Fibroblast of the aortic adventitia (primary cell): ENCODE measurements at places on chromosomes 6 and 20.

GRCh38 chr6:122956376-122956775 is 39.7 kb upstream of the CLVS2 start:
- no peak for DNase-seq

- no peak for DNase-seq
Measured at GRCh38 chr20:59573837-59574236, 30.5 kb upstream of the PHACTR3 start.

DNA sequence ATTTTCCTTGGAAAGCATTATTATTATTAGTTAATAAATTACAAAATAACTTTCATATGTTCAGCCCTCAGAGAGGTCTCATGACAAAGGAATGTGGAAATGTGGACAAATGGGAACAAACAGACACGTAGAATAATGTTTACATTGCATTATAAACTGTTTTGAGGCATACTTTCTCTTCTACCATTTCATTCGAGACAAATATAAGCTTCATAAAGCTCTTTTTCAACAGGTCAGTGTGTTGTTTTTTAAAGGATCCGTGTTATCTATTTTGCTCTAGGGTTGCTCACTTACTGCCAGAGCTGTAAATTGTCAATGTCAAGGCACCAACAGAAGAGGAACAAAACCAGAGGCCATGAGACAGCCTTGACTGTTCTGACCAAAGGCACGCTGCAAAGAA is 256.8 kb downstream of the PHACTR1 start:
- DNase-seq: no peak

GRCh38 chr6:164195278-164195941 is 780.9 kb downstream of the QKI start:
- DNase-seq: no peak

DNA sequence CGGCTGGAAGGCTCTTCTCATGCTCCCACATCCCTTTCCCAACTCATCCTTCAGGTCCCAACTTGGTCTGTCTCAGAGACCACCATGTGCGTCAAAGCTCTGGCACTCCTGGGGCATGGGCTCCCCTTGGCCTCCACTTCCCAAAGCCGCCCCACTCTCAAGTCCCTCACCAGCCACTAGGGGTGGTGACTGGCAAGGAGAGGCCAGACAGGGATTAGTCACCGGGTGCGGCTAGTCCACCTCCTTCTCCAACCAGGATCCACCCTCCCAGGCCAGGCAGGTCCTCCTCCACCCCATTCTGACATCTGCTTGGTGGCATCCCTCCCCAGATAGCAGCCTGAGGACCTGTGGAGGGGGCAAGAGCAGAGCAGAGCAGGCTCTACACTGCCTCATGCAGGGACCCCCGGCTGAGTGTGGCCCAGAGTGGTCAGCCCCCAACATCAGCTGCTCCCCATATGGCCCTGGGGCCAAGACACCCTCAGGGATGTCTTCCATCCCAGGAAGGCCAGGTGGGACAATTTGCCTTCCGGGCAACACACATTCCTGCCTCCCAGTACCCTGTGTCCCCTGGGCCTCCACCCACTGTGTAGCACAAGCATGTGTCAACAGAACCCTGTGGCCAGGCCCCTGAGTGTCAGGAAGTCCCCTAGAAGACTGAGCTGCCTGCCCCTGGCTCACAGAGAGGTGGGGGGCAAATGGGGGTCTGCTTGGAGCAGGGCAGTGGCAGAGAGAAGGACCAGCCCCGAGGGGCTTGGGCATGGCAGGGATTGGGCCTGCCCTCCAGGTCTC is 29.2 kb downstream of the YTHDF1 start:
- peak; percentile 13 for DNase-seq

- no peak for DNase-seq
Measured at GRCh38 chr6:44042261-44042988, 84.8 kb downstream of the MRPL14 start.

- DNase-seq: peak; percentile 14
Measured at GRCh38 chr20:13325033-13325432, 104.0 kb downstream of the ISM1 start.

DNA sequence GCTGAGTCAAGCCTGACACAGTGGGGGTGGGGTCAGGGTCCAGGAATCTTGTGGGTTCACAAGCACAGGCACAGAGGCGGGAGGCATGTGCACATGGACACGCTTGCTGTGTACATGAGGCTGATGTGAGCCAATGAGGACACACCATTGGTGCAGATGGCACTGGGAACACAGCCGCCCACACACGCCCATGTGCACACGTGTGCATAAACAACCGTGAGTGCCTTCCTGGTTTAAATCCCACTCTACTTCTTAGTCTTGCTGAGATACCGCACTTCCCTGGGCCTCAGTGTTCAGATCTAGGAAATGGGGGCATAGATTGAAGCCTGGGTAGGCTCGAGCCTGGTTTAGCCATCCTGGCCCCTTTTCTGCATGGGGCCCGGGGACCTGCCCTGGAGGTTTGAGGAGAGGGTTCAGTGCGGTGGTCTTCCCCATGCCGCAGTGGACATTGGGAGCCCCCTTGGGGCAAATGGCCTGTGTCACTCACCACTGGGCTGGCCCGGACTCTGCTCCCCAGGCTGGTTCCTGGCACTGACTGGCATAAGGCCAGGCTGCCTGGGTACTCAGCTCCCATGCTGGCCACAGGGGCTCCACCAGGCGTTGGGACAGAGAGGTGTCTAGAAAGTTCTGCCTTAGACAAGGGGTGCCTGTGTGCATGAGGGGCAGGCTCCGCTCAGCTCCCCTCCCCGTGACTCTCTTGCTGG is 60.2 kb downstream of the CEBPB start:
- DNase-seq: no peak

- DNase-seq: peak; percentile 7
Measured at GRCh38 chr6:81700414-81700813, 52.1 kb downstream of the TENT5A start.

DNA sequence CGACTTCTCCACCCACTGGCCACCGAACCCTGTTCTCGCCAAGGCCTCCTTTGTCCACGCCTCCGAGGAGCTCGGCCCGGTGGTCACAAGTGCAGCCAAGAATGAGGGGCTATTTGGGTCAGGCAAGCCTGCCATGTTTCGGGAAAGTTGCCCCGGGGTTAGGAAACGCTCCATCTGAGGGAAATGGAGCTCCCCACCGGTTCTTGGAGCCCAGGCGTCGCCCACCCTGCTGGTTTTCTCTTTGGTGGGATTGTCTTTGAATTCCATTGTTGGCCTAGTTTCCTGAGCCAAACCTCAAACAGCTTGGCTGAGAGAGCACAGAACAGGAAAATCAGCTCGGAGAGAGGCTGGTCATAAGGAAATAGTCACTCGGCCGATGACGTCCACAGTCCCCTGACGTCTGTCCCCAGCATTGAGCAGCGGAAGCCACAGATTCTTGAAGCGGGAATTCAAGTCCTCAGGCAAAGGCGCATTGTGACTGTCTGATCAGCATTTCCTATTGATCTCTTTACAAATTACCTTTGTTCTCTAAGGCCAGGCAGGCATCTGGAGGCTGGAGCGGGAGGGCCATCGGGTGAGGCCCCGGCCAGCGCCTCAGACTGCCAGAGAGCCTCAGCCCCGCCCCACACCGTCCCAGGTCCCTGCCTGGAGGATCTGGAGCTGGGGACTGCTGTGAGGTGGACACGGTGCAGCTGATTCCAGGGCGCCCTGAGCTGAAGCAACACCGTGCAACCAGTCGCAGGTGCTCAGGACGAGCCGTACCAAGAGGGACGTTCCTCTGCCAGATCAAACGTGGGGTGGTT is 138.6 kb downstream of the DLL1 start:
- DNase-seq: no peak

DNA sequence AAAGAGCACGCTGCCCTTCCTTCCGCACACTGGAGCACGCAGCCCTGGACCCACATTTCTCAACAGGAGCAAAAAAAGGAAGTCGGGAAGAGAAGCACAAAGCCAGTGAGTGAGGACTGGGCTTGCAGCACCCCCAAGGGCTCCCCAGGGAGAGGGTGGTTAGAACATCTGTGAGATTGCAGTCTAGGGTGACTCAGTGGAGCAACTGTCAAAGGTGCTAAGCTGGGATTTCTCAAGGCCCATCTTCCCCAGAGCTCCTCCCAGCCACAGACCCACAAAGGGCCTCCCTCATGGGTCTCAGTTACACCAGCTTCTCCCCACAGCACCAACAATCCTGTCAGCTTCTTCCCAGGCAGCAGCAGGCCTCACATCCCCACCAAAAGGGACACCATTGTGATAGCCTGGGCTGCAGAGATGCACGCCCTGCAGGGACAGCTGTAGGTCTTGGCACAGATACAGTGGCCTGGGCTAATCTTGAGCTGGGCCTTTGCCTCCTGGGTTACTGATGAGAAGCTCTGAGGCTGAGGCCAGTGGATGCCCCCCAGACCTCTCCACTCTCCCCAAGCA is 39.6 kb upstream of the CD93 start:
- DNase-seq: peak; percentile 73

DNA sequence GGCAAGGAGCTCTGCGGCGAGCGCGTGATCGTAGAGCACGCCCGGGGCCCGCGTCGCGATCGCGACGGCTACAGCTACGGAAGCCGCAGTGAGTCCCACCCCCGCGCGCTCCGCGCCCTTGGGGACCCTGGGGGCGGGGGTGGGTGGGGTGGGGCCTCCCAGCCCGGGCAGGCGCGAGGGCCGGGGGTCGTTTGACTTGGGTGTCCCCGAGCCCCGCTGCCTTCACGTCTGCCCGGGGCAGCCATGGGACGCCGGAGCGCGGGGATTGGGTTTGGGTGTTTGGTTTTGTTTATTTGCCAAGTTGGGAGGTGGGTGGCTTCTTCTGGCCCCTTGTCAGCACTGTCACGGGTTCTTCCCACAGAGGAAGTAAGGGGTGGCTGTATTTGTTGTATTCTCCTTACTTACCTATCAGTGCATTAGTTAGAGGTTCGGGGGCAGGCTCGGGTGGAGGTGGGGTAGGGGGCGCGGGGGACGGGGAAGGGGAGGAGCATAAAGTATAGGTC is 777 bp downstream of the SRSF6 start:
- DNase-seq: peak; percentile 27

DNA sequence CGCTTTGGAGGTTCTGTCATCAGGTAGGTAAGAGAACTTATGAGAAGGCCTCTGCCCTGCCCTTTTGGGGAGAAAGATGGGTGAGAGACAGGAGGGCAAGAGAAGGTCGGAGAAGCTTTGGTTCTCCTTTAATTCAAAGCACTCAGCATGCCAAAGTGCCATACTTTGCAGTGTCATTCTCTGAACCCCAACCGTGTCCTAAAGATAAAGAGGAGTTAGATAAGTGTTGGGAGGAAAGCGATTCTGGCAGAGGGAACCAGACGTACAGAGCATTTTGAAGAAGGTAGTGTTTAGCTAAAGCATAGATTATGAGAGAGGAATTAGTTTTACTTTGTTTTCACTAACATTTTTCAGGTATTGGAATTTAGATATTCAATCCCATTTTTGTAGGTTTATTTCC is 40.3 kb downstream of the NKAIN2 start:
- no peak for DNase-seq

DNA sequence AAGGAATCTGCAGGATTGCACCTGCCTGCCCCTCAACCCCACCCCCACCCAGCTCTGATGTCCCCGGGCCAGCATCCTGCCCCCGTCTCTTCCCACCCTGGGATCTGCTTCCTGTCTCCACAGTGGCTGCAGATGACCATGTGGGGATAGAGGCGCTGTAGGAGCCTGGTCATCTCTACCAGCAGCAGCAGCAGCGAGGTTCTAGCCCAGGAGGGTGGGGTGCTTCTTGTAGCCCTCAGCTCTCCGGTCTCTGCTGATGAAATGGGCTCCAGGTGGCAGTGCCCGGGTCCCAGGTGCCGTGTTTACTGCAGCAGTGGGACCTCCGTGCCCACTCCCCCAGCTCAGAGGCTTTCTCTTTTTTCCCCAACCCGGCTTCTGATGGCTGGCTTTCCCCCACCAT is 25.2 kb downstream of the CAPN11 start:
- DNase-seq: no peak

GRCh38 chr20:52768694-52769093 is 203.5 kb upstream of the TSHZ2 start:
- DNase-seq: no peak

GRCh38 chr20:13340088-13340487 is 119.0 kb downstream of the ISM1 start:
- no peak for DNase-seq

GRCh38 chr6:107488875-107489635 is 862 bp upstream of the SOBP start:
- peak; percentile 33 for DNase-seq

DNA sequence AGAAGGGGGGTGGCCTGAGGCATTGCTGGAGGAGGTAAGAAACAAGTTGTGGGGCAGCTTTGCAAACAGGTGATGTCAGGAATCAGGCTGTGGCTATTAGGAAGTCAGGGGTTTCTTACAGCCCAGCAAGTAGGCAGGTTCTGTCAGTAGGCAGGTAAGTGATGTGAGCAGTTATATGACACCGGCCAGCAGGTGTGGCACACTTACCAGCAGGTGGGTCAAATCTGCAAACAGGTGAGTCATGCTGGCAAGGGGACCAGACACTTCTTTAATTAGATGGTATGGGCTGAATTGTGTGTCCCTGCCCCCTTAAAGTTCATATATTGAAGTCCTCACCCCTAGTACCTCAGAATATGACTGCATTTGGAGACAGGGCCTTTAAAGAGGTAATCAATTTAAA is 16.4 kb upstream of the ENPP4 start:
- DNase-seq: no peak

GRCh38 chr6:156933201-156934068 is 156.3 kb downstream of the ARID1B start:
- no peak for DNase-seq

GRCh38 chr6:113645576-113645970 is 211.6 kb upstream of the MARCKS start:
- peak; percentile 92 for DNase-seq

- no peak for DNase-seq
Measured at GRCh38 chr6:110412360-110412759, 3.0 kb downstream of the DDO start.

- DNase-seq: no peak
Measured at GRCh38 chr20:13756551-13756950, 28.2 kb downstream of the ESF1 start.

- no peak for DNase-seq
Measured at GRCh38 chr6:121590916-121591315, 155.5 kb downstream of the GJA1 start.

GRCh38 chr20:51710361-51710894 is 57.8 kb downstream of the ATP9A start:
- no peak for DNase-seq

DNA sequence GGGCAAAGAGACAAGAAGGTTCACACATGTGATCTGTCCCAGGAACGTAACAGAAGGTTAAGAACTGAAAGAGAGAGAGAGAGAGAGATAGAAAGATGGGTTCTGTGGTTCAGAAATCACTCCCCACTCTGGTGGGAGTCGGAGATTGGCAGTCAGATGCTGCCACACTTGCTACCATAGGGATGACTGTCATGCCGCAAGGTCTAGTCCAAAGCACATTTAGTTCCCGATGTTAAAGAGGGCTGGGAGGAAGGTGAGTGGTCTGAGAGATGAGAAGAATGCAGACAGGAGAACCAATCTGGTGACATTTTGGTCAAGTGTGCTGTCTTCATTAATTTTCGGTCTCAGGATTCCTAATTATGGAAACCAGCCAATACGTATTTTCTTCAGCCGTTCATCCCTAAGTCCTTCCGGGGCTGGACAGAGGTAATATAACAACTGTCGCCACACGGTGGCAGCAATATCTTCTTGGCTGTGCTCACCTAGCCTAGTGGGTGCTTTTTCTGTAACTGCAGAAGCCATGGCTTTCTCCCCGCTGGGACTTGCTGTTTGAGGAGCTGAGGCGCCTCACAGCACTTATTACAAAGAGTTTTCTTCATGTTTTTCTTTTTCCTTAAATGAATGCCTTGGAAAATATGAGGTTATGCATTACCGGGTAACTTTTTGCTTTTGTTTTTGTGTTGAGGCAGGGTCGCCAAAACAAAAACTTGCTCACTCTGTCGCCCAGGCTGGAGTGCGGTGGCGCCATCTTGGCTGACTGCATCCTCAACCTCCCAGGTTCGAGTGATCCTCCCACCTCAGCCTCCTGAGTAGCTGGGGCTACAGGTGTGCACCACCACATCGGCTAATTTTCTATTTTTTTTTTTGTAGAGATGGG is 46.0 kb downstream of the SLC35D3 start:
- peak; percentile 73 for DNase-seq
